Stimulated activated CD8-positive, alpha-beta memory T cell treated with anti-CD3 and anti-CD28 coated beads, Interleukin-15, amount 100 ng/mL, for 24 hours (primary cell): ENCODE measurements at places on chromosomes 2 and 18.

DNA sequence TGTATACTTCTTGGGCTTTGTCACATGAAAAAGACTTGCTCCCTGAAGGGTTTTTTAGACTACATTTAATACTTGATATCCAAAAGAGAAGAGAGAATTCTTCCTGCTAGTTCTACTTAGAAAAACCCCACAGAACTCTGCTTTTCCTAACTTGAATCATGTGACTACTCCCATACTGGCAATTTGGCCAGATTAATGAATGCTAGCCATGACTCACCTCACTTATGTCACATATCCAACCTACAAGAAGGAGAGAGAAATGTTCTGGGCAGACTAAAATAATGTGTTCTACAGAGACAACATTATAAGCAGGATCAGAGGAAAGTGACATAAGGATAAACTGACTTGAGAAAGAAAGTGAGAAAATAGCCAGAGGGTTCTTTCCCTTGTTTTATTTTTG, 249.3 kb upstream of the GULP1 start:
- DNase-seq = no peak

GRCh38 chr2:192218970-192219369, 24.2 kb upstream of the TMEFF2 start:
- DNase-seq = no peak

GRCh38 chr2:45361666-45362065, 249.4 kb downstream of the SRBD1 start:
- DNase-seq = no peak

- no peak for DNase-seq
Observed at GRCh38 chr18:56962322-56962721, 184.6 kb upstream of the BOD1L2 start.

DNA sequence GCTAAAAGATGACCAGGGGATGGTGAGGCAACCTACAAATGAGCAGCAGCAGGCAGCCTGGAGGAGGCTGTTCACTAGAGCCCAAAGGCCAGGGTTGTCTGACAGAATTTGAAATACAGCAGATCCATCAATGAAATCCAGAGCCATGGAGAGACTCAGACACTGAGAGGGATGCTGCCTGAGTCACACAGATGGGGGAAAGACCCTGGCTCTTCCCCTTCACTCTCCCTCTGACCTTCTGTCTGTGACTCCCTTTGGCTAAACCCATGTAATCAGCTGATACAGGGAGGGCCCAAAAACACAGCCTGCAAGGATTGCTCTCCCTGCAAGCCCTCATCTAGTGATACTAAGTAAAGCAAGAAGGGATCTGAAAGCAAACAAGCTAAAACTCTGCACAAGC, 166.5 kb upstream of the SPOPL start:
- no peak for DNase-seq

GRCh38 chr2:30503007-30503694, 56.1 kb downstream of the LCLAT1 start:
- no peak for DNase-seq

GRCh38 chr2:28158791-28159190, 233.9 kb upstream of the FOSL2 start:
- no peak for DNase-seq
